ENCODE measurements at places on chromosomes 3 and 15.

DNA sequence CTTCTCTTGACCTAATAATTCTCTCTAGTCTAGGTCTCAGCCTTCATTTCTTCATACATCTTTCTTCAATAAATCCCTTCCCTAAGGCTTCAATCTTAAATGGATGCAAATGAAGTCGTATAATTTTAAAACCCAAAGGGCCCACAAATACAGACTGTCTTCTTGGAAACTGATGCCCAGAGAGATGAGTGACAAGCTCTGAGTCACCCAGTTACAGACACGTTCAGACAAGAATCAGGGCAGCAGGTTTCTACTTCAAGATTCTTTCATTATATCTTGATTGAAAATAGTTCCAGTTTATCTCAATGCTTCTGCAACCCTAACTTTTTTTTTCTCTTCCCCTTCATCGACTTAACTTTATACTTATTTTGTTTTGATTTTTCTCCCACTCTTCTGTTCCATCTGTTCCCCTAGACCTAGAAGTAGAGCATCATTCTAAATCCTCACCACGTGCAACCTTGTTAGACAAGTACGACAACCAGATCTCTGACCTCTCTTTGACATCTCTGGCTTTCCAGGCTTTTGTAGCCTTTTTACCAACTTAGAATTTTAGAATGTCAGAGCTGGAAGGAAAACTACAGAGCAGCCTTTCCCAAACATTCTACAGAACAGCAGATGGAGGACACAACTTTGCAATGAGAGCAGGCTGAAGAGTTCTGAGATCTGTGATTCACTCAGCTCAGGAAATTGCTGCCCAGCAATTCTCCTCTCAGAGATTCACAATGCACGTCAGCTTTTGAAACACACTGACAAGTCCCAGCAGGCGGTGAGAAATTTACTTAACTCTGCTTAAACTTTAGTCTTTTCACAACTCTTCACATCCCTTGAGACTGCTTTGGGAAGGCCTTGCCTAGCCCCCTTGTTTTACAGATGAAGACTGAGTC is 25.3 kb downstream of the NCEH1 start:
- no peak for DNase-seq

DNA sequence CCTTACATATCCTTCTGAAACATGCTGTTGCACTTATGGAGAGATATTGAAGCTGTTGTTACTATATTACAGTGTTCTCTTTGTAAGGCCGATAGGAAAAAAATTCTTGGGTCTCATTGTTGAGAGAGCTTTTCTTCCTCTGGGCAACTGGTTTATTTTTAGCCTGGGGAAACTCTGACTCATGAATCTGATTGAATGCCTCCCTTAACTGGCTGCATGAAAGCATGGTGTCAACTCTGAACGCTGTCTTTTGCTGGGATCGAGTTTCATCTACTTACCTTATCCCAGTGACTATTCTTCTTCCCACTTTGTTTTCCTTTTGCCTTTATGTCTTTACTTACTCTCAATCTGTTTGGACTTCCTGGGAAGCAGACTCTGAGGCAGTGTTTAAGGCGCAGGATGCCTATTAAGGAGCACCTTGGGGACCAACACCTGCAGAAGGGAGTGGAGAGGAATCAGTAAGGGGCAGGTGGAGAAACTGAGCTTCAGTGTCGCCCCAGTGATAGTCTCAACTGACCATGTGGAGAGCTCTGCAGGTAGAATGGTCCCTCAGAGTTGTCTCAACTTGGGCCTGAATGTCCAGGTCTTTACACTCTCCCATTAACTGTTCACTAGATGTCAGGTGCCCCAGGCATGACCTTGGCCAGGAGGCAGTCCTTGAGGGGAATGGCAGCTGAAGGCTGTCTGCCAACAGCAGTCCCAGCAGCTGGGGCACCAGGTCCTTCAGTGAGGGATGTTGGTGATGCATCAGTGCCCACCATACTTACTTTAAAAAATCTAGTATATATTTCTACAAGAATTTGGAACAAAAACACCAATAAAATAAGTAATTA is 88.9 kb upstream of the CCNL1 start:
- DNase-seq = no peak

- DNase-seq = no peak
Measured at GRCh38 chr15:39592500-39592899, 11.6 kb downstream of the THBS1 start.

DNA sequence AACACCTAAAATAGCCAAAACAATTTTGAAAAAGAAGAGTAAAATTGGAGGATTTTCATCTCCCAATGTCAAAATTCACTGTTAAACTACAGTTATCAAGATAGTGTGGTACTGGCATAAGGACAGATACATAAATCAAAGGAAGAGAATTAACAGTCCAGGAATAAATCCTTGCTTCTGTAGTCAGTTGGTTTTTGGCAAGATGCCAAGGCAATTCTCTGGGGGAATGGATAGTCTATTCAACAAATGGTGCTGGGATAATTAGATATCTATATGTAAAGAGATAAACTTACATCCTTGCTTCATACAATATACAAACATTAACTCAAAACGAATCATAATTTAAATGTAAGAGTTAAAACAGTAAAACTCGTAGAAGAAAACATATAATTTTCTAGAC is 57.9 kb upstream of the SELENOK start:
- DNase-seq = no peak

DNA sequence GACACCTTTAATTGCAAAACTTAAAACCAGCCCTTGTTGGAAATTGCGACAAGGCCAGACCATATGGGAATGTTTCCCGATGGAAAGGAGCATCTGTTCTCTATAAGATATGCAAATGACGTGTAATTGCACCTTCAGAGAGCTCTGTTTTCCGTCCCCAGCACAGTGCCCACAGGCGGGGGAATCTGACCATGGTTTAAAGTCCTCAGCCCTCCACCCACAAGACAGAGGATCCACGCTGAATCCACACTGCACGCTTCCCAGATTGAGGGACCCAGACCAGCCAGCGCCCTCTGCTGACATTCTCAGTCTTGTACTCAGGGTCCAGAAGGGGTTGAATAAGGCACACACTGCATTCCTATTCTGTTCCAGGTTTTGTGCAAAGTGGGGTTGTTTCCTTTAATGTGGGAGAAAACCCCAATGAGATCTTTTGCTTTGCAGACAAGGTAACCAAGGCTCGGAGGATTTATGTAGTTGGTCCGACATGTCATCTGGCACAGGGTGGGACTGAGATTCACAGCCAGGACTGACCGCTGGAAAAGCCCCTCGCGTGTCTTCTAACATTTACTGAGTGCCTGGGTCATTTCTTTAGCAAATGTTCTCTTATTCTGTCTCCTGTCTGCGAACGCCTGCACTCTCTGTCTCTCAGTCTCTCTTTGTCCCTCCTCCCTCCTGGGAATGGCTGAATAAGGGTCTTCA is 36.8 kb upstream of the KLHL25 start:
- no peak for DNase-seq

DNA sequence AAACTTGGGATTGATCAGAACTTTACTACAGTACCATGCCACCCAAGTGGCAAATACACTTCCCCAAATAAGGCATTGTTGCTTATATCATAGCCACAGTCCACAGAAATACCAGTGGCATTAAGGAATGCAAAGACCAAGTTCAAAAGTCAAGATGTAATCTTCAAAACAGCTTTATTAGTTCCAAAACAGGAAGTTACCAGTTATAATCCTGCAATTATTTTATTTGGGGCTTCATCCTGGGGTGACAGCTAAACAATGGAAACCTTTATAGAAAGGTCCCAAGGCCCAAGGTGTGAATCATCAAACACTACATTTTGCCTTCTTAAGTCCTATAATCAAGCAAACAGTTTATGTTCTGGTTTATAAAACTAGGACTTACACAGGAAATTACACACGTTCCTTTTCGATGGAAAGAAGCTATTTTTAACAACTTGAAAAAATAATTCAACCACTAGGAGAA is 30.3 kb upstream of the RNF7 start:
- no peak for DNase-seq

- DNase-seq = no peak
Measured at GRCh38 chr3:151925876-151926275, 52.4 kb downstream of the SUCNR1 start.

- no peak for DNase-seq
Measured at GRCh38 chr3:150761831-150762661, 923 bp downstream of the SIAH2 start.

DNA sequence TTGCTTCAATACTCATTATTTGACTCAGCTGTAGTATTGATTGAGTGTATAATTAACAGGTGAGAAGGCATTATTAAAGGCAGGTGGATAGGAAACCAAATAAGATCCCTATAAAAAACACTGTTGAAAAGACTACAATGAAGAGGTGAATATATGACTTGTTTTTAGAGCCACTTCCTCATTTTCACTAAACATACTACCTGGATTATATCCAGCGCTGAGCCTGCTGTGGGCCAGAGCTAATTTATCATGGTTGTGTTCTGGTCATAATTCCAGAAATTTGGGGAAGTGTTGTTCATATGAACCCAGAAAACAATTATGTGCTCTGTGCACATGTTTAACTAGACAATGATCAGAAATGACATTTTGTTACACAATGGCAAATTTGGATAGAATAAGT is 235.3 kb upstream of the MME start:
- DNase-seq = no peak

DNA sequence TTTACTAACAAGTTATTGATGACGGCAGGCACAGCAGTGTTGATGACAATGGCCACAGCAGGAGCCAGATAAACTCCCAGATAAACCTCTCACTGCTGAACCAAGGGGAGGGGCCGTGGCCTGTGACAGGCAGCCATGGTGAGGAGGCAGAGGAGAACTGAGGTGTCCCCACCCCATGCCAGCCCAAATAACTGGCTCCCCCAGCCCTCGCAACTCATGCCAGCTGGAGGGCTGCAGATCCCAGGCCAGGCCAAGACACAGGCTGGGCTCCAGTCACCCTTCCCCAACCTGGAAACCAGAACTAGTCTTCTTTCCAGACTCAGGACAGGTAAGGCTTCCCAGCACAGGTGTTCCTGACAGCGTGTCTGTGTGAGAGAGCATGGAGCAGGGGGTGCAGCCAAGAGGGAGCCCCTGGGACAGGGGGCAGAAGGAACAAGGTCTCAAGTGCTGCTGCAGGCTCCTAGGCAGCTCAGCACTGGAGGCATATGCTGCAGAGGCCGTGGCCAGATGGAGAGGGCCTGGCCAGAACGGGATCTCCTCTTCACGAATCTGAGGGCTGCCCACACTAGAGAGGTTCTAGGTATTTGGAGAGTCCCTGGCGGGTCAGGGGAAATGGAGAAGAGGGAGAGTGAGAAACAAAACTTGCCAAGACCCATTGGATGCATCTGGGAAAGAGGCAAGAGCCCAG is 15.9 kb downstream of the PLA2G4F start:
- no peak for DNase-seq

DNA sequence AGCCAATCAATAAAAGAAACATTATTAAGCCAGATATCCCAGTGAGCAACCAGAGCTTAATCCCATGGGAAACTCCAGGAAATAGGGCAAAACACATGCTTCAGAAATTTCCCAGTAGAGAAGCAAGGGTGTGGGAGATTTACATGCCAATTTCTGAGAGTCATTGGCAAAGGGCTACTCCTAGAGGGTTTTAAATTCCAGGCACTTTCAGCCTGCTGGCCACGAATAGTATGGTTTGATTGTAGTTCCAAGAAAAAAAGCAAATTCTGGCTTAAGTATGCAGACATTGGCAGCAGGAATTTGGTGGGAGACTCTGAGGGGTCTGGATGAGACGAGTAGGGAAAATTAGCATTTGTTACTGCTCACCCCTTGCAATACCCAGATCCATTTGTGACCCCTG is 402.1 kb upstream of the SUCLG2 start:
- no peak for DNase-seq

DNA sequence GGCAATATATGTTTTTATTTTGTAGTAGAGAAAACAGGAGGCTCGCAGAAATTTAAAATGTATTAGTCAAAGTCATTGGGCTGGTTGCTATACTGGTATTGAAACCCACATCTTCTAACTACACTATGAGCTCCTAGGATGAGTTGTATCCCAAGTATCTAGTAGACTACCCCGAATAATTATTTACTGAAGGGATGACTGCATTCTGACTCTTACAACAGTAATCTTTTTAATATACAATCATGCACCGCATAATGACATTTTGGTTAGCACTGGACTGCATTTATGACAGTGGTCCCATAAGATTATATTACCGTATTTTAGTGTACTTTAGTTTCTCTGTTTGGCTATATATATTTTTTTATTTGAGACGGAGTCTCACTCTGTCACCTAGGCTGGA is 15.3 kb downstream of the PIGB start:
- no peak for DNase-seq

- no peak for DNase-seq
Measured at GRCh38 chr3:17605032-17605431, 137.4 kb downstream of the TBC1D5 start.

DNA sequence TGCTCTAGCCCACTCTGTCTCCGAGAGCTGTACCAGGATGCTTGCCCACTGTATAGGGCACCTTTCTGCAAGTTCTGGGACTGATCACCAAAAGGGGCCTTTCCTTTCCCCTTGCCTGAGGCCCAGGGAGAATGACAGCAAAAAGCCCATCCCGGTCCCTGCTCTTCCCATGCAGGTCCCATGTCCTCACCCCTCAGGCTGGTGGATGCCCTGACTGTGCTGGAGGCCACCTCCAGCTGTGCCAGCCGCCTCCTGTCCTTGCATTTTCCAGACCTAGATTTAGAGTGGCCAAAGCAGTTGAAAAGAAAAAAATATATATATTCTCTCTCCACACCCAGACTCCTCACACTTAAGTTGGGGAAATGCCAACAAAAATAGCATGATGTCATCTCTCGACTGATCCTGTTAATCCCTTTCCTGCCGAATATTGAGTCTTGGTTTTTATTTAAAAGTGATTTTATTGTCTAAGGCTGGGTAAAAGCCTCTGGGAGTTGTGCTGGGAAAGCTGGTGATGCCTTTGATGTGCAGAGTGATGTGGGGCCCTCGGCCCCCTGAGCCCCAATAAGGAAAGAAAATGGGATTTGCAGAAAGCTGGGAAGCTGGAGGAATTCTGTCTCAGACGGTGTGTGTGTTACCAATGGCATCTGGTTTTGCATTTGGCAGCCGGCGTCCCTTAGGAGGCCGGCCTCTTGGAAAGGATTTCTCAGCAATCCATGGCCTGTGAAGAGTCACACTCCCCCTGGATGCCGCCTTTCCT is 29.3 kb upstream of the TPM1 start:
- DNase-seq = no peak
